ENCODE measurements at places on chromosomes 5 and 9.

DNA sequence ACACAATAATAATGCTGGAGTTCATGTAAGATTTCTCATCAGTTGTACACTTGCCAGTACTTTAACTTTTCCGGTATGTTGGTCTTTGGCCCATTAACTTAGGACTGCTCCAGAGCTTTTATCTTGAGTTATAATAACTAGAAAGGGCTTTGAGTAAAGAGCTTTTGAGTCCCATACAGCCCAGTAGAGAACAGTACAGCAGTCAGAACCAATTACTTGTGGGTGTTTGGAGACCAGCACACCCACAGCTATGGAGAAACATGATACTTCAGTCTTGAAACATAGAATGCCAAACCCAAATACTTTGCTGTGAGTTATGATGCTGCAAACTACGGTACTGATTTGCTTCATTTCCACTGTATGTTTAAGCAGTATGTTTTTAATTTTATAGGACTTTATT, 374.3 kb downstream of the CCDC171 start:
- no peak for DNase-seq

- no peak for DNase-seq
Measured at GRCh38 chr5:132235340-132235739, 7.7 kb upstream of the P4HA2 start.

- no peak for DNase-seq
Measured at GRCh38 chr5:171766875-171767274, 18.7 kb upstream of the SMIM23 start.

DNA sequence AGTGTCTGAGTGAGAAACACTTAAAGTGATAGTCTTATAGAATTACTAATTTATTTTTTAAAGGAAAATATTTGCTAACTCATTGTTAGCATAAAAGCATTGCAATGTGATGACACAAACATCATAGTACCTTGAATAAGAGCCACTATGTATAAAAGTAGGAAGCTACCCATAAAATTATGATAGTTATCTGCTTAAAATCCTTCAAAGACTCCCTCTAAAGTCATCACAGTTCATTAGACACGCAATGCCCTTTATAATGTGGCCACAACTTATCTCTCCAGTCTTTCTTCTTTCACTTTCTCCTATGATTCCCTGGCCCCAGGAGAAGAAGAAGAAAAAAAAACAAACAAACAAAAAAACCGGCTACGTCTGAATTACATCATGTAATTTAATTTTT, 1144.0 kb upstream of the NUDT12 start:
- DNase-seq, result no peak

DNA sequence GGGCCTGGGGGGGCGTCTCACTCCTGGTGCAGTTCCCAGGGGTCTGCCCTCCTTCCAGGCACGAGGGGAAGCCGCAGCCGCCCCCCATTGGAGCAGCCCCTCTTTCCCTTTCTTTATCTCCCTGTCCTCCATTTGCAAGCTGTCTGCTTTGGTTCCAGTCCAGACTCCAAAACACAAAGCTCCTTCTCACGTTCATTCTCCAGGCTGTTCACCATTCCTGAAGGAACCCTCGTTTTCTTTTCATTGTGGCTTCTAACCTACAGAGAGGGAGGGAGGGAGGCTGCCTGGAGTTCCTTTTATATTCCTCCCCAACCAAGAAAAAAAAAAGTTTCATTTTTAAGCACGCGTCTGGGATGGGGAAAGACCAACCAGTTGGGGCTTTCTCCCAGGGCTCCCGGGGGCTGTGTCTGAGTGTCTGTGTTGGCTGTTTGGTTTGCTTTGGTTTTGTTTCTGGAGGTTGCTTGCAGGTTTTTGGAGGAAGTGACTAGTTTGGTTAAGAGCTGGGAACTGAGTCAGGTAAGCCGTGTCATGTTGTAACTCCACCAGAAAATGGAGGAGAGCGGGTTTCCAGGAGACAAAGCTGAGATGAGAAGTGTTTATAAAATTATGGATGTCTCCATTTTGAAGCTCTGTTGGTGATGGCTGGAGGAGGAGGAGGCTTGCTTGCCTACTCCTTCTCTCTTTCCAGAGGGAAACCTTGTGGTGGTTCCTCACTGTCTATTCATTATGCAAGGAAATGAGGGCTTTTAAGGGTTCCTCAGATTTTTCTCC, 1.6 kb downstream of the ZNF462 start:
- DNase-seq, result no peak

GRCh38 chr9:136147890-136148714, 29.4 kb upstream of the TMEM250 start:
- DNase-seq, result no peak

DNA sequence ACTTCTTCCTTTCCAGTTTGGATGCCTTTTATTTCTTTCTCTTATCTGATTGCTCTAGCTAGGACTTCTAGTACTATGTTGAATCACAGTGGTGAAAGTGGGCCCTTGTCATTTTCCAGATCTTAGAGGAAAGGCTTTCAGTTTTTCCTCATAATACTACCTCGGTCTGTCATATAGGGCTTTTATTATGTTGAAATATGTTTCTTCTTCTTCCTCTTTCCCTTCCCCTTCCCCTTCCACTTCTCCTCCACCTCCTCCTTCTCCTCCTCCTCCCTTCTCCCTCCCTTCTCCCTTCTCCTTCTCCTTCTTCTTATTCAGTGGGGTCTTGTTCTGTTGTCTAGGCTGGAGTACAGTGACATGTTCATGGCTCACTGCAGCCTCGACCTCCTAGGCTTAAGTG, 9.2 kb upstream of the TERT start:
- DNase-seq, result no peak

- DNase-seq, result no peak
Measured at GRCh38 chr9:129921905-129922304, 86.6 kb downstream of the USP20 start.

DNA sequence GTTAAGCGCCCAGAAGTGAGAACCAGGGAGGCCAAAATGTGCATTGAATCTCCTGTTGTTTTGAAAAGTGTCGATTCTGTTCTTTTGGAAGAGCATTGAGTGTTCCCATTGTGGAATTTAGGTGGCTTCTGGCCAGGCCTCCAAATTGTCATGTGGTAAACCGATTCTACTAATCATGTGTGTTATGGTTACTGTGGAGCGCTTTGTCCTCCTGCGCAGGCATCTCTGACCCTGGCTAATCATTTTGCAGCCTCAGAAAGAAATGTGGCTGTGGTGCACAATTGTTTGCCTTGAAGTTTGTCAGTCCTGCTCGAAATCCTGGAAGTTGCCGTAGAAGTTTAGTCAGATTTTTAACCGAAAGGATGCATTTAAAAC, 121.3 kb downstream of the RASGRF2 start:
- DNase-seq, result no peak

DNA sequence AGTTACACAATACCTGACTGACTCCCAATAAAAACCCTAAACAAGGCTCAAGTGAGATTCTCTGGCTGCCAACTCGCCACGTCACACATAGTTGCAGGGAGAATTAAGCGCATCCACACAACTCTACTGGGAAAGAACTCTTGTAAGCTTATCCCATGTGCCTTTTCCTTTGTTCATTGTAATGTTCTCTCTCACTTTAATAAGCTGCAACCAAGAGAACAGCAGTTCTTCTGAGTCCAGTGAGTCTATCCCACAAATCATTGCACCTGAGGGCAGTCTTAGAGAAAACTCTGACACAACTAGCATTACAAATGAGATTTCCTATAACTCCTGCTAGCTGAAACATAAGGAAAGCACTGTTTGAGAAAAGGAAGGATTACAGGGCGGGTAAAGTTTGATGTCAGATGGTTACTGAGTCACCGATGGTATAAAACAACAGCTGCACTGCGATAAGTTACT, 27.4 kb downstream of the CENPK start:
- no peak for DNase-seq

- no peak for DNase-seq
Measured at GRCh38 chr5:96562614-96563013, 99.6 kb upstream of the CAST start.

Data from stimulated activated CD8-positive, alpha-beta memory T cell treated with anti-CD3 and anti-CD28 coated beads, Interleukin-2, amount 100 ng/mL, for 1 hour (primary cell).